Stimulated activated CD4-positive, alpha-beta T cell treated with anti-CD3 and anti-CD28 coated beads, Interleukin-12 subunit alpha, Interleukin-12 subunit beta, amount 100 ng/mL, for 24 hours (primary cell): ENCODE measurements at places on chromosomes 2 and 18.
A peak's percentile ranks its signal among the peaks of the same experiment; 100 is the strongest.

DNA sequence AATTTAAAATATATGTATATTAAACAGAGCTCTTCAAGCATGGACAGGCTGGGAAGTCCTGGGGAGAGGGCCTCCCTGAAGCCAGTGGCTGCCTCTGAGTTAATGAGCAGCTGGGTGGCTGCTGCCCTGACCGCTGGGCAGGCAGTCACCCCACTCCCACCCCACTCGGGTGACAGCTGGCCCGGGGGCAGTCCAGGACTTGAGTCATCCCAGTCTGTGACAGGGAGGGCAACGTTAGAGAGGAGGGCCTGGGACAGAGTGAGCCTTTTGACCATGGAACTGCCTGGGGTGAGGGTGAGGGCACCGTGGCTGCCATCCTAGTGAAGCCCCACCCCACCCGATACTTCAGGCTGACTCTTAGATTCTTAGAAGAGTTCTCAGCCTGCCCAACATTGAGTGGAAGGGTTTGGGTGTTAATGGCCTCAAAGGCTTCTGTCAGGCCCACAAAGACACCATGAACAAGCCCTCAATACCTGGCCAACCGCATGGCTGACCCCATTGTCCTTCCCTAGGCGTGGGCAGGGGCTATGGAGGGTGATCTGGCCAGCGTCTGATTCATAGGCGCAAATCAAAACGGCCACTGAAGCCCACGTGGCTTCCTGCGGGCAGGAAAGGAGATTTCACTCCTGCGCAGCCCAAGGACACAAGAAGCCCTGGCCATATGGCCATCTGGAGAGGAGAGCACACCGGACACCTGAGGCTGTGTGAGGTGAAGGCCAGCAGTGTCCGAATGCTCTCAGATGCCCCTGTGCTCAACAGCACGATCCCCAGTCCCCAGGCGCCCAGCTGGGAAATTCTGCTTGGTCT is 47.5 kb downstream of the MRPS5 start:
- DNase-seq, result no peak

- DNase-seq, result no peak
These were observed 23.6 kb downstream of the FZD5 start for GRCh38 chr2:207746131-207746530.

DNA sequence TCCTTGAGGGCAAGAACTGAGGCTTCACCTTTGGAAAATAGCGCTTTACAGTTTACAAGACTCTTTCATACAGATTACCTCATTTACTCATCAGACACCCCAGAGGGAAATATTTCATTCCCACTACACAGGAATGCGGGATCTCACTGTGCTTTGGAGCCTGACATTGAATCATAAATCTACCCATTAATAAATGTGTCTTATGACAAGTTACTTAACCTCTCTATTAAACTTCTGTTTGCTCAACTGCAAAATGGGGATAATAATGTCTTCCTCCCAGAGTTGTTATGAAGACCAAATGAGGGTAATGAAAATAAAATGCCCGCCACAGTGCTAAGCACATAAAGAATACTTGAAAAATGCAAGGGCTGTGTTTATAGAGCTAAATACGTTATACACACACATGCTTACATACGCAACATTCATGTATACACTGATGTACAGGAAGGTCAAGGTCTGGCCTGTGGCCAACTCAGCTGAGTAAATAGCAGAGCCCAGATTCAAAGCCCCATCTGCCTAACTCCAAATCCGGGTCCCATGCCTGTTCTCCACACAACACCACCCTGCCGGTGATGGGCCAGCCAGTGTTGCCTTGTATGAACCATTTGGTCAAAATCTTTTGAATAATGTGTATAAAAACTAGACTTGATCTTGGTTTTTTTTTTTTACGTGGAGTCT is 77.8 kb upstream of the STPG4 start:
- DNase-seq, result no peak

DNA sequence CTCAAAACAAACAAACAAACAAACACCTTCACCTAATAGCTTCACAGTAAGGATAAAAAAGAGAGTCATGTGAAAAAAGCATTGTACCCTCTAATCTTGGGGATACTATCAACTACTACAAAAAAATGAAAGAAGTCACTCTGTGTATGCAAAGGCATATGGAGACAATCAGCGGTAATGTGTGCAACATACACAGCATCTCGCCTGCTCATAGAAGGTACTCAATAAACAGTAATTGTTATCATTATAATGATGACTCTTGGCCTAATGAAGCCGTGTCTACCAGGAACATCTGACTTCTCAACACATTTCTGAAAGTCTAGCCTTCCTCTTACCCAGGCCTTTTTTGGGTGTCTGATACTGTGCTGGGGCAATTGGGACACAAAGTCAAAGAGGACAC is 55.3 kb downstream of the MYCN start:
- no peak for DNase-seq

DNA sequence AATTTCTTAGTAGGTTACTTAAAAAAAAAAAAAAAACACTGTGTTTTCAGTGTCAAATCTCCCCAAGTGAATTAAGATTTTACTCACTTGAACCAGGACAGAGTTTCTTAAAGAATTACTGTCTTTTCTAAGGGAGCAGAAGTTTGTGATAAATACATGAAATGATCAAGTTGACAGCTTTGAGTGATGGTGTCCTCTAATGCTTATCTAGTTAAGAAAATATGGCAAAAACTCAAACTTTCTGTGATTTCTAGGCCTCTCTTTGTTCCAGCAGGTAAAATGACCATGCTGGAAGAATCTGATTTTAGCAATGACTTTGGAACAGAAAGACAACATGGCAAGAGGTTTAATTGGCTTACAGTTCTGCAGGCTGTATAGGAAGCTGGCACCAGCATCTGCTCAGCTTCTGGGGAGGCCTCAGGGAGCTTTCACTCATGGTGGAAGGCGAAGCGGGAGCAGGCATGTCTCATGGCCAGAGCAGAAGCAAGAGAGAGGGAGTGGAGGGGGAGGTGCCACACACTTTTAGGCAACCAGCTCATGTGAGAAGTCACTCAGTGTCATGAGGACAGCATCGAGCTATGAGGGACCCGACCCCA is 6.6 kb downstream of the MAPRE2 start:
- DNase-seq, result no peak

DNA sequence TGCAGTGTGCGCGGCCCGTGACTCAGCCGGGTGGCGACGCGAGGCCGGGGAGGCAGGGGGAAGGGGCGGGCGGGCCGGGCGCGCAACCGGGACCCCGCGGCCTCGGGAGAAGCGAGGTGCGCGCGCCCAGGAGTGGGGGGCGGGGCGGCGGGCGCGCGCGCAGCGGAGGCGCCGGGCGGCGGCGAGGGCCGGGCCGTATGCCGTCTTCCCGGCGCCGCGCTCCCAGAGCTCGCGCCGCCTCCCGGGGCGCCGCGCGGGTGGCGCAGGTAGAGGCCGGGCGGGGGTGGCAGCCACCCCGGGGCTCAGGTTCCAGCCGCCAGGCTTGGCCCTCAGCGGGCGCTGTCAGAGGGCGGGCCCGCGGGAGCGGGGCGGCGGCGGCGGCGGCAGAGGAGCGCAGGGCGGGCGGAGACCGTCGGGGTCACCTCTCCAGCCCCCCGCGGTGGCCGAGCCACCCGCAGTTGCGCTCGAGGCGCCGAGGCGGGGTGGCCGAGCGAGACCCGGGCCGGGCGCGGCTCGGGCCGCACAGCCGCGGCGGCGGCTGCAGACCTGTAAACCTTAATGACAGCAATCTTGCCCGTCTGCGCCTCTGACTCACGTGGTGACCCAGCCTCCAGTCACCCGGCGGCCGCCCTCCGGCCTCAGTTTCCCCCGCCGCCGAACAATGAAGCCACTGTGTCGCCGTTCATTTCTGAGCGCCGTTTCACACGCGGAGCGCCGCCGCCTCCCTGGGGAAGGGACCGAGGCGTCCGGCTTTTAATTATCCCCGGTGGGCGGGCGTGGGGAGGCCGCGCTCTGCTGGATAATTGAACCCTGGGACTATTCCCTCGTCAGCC is 25.3 kb upstream of the SMAD7 start:
- DNase-seq, result peak; percentile 31

- no peak for DNase-seq
These were observed 766 bp downstream of the CCDC85A start for GRCh38 chr2:56184500-56185011.

- no peak for DNase-seq
These were observed 153.0 kb upstream of the TWIST2 start for GRCh38 chr2:238694922-238695321.

- no peak for DNase-seq
These were observed 42.9 kb upstream of the SH3RF3 start for GRCh38 chr2:109085912-109086742.

DNA sequence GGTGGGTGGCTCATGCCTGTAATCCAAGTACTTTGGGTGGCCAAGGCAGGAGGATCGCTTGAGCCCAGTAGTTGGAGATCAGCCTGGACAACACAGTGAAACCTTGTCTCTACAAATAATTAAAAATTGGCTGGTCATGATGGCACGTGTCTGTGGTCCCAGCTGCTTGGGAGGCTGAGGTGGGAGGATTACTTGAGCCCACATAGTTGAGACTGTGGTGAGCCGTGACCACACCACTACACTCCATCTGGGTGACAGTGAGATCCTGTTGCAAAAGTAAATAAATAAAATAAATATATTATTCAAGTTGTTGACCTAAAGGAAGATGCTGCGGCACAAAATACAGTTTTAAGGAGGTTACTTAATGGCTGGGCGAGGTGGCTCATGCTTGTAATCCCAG is 72.7 kb downstream of the LAMA3 start:
- DNase-seq, result no peak

DNA sequence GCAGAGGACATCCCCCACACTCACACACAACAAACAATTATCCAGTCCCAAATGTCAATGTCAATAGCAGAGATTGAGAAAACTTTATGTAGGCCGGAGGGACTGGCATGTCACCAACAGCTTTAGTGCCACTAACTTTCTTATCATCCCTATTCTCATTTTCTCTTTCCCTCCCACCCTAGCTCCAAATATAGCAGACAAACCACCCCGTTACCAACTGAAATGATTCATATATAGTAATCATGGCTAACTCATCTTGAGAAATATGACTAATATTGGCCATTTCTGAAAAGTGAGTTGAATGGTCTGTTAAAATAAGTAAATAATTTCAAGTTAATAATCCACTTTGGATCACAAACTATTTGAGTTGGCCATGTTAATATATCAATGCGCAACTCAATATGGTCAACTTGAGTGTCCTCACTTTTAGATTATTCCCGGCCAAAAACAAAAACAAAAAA is 242.1 kb upstream of the RND3 start:
- DNase-seq, result no peak

DNA sequence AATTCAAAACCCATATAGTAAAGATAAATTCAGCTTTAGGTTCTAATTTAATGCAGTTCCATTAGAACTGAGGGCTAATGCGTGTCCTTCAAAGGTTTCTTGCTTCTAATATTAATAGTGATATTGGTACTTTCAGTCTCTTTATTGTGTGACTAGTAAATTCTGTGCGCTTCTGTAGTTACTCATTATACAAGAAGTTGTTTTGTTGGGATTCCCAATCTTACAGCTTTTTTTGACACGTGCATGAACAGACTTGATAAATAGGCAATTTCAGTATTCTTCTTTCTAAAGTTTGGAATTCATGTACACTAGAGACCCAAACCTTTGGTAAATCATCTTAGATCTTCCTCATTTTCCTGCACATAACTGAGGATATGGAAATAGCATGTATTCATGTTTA is 71.8 kb downstream of the HAUS1 start:
- DNase-seq, result no peak

DNA sequence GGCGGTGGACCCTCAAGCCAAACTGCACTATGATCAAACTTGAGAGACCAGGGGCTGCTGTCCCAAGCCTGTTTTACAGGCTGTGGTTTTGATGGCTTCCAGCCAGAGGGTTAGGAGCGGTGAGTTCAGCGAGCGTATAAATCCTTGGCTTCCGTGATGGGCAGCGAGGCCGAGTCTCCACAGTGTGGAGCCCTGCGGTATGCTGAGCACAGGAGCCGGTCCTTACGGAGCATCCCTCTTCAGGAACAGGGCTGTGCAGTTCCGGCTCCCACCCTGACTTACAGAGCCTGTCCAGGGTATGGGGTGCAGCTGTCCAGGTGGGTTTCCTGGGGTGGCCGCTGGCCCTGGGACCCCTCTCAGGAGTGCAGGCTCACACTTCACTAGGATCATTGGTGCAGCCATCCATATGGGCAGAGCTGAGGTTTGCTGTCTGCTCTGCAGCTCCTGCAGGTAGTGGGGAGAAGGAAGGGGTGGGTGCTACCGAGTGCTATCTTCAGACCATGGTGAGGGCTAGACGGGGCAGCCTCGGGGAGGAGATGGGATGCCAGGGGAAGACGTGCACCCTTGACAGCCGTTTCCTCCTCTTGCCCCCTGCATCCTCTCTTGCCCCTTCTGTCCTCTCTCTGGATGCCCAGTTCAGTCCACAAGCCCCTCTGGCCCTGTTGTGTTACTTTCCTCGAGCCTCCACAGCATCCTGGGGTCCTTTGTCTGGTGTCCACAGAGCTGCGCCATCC is 104.3 kb downstream of the FAM210A start:
- DNase-seq, result no peak

DNA sequence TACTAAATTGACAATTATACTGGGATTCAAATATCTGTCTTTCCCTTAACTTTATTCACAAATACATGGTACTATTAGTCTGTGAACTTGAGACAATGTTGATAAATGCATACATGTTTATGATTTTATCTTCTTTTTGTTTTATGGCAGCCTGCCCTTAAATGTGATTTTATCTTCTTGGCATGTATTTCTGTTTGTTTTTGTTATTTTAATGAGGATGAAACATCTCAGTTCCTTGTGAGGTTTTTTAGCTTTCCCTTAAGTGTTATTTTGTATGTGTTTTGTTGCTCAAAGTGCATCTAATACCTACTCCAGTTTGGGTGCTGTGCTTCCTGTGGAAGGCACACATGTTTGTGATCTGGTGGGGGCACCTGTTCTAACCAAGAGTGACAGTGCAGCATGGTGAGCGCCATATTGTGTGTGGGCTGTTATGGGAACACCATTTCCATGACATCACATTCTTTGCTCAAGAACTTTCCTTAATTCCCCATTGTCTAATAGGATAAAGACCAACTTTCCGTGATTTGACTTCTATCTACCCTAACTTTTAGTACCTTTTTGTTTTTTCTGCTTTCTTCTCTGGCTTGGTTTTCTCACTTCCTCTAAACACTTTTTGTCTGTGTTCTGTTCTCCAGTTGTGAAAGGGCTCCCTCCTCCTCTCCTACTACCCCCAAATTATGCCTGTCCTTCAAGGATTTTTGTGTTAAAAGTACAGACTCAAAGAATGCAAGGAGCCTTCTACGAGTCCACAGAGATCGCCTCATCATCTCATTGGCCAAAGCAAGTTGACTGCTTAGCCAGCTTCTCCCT is 162.1 kb upstream of the TTC39C start:
- no peak for DNase-seq

GRCh38 chr18:11733031-11733430 is 44.0 kb downstream of the GNAL start:
- peak; percentile 41 for DNase-seq

- no peak for DNase-seq
These were observed 99.7 kb downstream of the RND3 start for GRCh38 chr2:150387586-150388288.
